ENCODE measurements at places on chromosomes 2 and 18.
A peak's percentile ranks its signal among the peaks of the same experiment; 100 is the strongest.

DNA sequence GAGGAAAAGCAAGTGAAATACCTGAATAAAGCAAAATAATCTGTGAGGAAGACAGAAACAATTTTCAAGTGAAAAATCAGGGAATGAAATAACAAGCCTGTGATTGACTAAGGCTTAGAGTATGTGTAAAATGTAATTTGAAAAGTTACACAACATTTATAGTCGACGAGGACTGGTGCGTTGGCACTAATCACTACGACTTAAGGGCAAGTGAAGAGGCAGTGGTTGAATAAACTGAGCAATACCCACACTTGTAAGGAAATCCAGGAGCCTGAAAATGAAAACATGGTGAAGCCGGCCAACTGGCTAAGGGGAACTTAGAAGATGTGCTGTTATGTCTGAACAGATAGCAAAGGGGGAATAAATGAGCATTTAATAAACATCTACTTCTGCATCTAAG is 13.4 kb downstream of the DOK1 start:
- DNase-seq = no peak

DNA sequence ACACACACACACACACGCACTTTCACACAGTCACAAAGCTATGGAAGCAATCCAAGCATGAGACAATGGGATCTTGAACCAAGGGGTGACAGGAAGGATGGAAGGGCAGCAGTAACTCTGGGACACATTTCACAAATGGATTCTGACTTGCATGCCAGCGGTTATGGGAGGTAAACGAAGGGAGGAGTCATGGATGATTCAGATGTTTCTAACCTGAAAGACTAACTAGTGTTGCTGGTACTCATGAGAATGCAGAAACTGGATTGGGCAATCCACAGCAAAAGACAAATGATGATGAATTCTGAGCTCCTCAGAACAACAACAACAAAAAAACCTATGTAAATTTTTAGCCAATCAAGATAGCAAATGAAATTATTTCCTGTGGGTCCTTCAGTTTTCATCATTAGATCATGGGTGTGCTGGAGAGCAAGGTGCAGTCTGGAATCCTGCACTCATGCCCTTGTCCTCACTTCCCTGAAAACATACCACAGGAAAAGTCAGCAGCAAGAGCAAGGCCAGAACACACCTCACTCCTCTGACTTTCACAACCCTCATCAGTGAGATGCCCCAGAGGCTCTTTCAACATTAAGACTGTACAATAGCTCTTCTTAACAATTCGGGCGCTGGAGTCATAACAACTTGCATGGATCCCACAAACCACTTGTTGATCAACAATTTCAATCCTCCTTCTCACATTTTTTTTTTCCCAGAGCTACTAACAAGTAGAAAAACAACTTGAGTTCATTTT is 32.6 kb downstream of the ABCA12 start:
- no peak for DNase-seq

- DNase-seq = no peak
These were observed 186.4 kb downstream of the PRKCE start for GRCh38 chr2:45837812-45838341.

DNA sequence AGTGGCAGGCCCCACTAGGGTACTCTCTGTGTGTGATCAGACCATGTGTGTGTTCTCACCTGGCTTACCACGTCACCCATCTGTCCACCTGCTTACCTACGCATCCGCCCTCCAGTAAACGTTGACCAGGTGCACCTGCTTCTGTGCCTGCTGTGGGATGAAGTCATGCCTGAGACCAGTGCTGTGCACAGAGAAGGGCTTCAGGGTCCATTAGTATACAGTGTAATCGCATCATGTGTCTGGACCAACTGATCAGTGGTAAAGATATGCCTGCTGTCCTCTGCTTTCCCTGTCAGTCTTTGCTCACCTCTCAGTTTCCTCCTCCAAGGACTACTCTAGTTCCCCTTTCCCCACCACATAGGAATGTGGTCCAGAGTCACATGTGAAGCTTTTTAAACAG is 109.3 kb downstream of the FHOD3 start:
- DNase-seq = no peak

DNA sequence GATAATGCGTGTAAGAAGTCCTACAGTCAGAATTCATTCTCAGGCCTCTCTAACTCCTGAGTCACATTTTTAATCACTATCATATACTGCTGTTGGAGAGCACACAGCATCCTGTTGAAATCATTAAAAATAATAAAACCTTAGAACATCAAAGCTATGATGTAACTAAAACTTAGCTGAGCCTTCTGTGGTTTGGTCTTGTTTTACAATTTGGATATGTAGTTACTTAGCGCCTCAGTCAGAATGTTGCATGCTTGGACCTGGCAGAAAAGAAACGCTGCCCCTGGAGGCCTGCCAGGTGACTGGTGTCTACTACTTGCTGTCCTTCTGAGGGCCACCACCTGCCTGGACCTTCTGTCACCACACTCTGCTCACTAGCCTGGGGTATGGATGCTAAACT is 261.1 kb upstream of the RASGRP3 start:
- no peak for DNase-seq

DNA sequence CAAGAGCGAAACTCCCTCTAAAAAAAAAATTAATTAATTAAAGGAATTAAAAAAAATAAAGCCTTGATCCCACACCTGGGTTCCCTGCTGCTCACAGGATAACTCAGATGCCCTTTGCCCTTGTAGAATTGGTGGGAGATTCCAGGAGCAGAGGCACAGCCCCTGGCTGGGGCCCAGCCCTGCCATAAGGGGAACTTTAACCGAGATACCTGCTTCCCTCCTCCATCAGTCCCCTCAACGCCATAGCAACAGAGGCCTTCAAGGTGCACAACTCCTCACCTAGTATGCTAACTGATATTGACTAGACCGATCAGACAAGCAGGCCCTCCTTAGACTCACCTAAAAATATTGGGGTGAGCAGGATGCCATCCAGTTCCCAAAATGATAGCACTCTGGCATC is 23.6 kb downstream of the TEX44 start:
- no peak for DNase-seq

DNA sequence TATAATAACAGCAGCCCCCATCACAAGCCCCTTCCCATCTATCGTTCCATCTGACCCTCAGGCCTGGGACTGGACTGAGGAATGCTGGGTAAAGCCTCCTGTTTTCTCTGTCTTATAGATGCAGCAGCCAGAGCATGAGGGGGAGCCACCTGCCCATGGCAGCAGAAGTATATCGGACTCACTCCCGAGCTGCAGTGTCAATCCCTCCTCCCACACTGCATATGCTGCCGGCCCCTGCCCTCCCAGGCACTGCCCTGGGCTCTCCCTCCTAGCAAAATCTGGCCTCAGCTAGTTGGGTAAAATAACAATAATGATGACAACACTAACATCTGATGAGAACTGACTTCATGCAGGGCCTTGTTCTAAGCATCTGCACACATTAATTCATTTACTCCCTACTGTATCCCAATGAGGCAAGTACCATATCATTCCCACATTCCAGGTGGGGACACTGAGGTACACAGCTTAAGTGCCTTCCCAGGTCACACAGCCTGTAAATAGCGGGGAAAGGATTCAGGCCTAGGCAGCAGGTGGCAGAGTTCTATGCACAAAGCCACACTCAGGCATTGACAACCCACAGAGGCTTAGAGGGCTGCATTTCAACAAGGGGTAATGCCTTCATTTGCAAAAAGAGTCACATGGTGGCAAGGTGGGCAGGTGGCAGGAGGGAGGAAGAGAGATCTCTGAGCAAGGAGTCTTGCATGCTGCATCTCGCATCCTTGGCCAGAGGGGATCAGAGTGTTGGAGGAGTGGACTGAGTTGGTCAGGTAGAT is 190.0 kb downstream of the ZBTB7C start:
- DNase-seq = peak; percentile 7

GRCh38 chr2:180258041-180258537 is 251.0 kb upstream of the CWC22 start:
- no peak for DNase-seq

- DNase-seq = no peak
These were observed 69.9 kb downstream of the PMS1 start for GRCh38 chr2:189854187-189854586.

- DNase-seq = no peak
These were observed 243.0 kb downstream of the ZNF407 start for GRCh38 chr18:74840492-74841167.

DNA sequence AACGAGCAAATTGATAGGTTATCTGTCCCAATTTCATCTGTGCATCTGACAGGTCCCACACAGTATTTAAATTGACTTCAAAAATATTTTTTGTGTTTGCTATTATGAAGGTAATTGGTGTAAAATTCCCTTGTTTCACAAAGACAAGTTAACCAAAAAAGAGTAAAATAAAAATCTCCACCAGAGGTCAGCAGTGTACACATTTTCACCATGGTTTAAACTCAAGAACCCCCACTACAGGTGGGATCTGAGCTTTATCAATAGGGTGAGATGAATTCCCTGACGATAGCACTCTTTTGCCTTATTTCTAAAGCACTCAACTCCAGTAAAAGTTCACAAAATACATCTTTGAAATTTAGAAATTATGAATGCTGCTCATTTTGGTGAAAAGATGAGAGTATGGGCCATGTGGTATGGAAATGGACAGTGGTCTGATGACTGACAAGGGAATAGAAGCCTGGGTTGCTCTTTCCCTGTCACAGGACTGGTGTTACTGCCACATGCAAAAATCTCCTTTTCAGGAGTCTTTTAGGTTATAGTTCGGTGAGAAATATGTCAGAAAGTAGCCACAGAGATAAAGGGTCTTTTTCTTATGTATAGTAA is 68.0 kb downstream of the SERPINB8 start:
- no peak for DNase-seq

DNA sequence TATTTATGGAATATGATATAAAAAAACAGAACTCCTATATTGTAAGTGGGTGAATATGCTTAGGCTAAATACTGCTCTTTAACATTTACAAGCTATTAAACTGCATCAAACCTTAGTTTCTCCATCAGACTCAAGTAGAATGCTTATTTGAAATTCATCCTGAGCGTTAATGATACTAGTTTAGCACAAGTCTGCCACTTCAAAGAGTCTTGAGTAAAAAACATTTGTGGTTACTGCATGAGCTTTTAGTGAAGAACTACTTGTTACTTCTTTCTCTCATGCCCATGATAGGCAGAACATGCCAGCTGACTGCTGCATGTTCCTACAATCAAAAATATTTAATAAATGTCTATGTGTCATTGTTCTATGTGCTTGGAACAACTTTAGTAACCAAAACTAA is 12.1 kb downstream of the YES1 start:
- no peak for DNase-seq
